ENCODE measurements at places on chromosomes 3 and 15. TPM values are rescaled to one million over a fixed set of nuclear protein-coding genes. Genes with fewer than 3 reads are reported as not detected.

MORC1 gene
- total RNA-seq, result not detected

DNA sequence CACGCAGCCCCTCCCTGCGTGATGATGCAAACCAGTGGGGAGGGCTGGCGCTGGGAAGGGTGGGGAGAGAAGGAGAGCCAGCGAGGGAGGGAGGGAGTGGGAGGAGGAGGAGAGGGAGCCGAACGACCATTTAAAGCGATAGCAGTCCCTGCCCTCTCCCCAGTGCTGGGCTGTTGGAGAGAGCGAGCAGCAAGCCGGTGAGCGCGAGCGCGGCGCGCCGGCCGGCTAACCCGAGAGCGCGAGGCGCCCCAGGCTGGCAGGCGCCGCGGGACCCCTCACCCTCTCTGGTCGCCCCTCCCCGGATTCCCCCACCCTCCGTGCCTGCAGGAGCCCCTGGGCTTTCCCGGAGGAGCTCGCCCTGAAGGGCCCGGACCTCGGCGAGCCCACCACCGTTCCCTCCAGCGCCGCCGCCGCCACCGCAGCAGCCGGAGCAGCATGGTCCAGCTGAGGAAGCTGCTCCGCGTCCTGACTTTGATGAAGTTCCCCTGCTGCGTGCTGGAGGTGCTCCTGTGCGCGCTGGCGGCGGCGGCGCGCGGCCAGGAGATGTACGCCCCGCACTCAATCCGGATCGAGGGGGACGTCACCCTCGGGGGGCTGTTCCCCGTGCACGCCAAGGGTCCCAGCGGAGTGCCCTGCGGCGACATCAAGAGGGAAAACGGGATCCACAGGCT lies at the start of gene GRM7:
TSS of gene GRM7 (plus strand) at position 162 of the 671 bp plus-strand sequence.
- no peak for DNase-seq

- DNase-seq, result peak; percentile 37
These were observed 336.2 kb downstream of the ERC2 start for GRCh38 chr3:56131974-56132590.

GRCh38 chr3:100737334-100737733 lies 28.0 kb downstream of the TFG start:
- DNase-seq, result peak; percentile 66

Measured in lung microvascular endothelial cell (primary cell).